ENCODE measurements at places on chromosomes 3 and 15. TPM values are rescaled to one million over a fixed set of nuclear protein-coding genes. Genes with fewer than 3 reads are reported as not detected.

Gene KBTBD13
- total RNA-seq, result not detected

Gene KNG1
- not detected for total RNA-seq

Gene HTR3E
- not detected for total RNA-seq

Gene MB21D2
- total RNA-seq, result 3.2 TPM

Gene SPPL2A
- total RNA-seq, result 47.7 TPM

Gene SCG5
- 1.2 TPM for total RNA-seq

Gene THBS1
- total RNA-seq, result 1.1 TPM

Gene GP9
- total RNA-seq, result not detected

Gene GNAT1
- 0.11 TPM for total RNA-seq

Gene ROBO2
- total RNA-seq, result not detected

Gene C3orf52
- 2.0 TPM for total RNA-seq

Gene CLSTN2
- total RNA-seq, result not detected

GRCh38 chr15:80580536-80581260, 114.4 kb upstream of the ABHD17C start:
- H3K4me1 ChIP-seq, result peaks cover 2% of the 10 kb centered on the region
- H3K27ac ChIP-seq, result no peak overlapping the region
- DNase-seq, result no peak
- no peaks in the 10 kb centered on the region for H3K36me3 ChIP-seq
- peaks cover 3% of the 10 kb centered on the region for H3K27me3 ChIP-seq

GRCh38 chr3:50258029-50258680, 10.8 kb upstream of the SEMA3B start:
- H3K27ac ChIP-seq, result no peak overlapping the region
- H3K4me1 ChIP-seq, result peaks cover 5% of the 10 kb centered on the region
- H3K27me3 ChIP-seq, result no peaks in the 10 kb centered on the region
- no peak for DNase-seq
- H3K4me3 ChIP-seq, result no peak overlapping the region
- peaks cover 27% of the 10 kb centered on the region for H3K36me3 ChIP-seq

DNA sequence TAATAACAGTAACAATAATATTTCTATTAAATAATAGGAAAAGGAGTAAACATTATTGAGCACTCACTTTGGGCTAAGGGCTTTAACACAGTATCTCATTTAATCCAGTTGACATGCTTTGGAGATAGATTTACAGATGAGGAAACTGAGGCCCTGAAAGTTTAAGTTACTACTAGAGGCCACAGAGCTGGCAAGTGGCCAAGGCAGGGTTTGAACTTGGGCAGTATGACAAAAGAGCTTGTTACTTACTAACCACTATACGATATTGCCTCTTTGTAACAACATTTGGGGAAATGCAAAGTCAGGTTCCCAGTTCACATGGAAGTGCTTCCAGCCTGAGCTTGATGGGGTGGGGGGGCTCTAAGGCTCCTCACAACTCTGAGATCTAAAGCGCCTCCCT, 149.1 kb upstream of the LMCD1 start:
- H3K27me3 ChIP-seq, result no peaks in the 10 kb centered on the region
- no peak overlapping the region for H3K27ac ChIP-seq
- no peak overlapping the region for H3K4me3 ChIP-seq
- H3K36me3 ChIP-seq, result peaks cover 1% of the 10 kb centered on the region
- DNase-seq, result no peak
- H3K4me1 ChIP-seq, result peaks cover 32% of the 10 kb centered on the region

- DNase-seq, result no peak
- no peaks in the 10 kb centered on the region for H3K36me3 ChIP-seq
- H3K27ac ChIP-seq, result no peak overlapping the region
- no peak overlapping the region for H3K4me3 ChIP-seq
- peaks cover 5% of the 10 kb centered on the region for H3K27me3 ChIP-seq
Measured at GRCh38 chr3:123733805-123734526, 149.1 kb upstream of the HACD2 start.

DNA sequence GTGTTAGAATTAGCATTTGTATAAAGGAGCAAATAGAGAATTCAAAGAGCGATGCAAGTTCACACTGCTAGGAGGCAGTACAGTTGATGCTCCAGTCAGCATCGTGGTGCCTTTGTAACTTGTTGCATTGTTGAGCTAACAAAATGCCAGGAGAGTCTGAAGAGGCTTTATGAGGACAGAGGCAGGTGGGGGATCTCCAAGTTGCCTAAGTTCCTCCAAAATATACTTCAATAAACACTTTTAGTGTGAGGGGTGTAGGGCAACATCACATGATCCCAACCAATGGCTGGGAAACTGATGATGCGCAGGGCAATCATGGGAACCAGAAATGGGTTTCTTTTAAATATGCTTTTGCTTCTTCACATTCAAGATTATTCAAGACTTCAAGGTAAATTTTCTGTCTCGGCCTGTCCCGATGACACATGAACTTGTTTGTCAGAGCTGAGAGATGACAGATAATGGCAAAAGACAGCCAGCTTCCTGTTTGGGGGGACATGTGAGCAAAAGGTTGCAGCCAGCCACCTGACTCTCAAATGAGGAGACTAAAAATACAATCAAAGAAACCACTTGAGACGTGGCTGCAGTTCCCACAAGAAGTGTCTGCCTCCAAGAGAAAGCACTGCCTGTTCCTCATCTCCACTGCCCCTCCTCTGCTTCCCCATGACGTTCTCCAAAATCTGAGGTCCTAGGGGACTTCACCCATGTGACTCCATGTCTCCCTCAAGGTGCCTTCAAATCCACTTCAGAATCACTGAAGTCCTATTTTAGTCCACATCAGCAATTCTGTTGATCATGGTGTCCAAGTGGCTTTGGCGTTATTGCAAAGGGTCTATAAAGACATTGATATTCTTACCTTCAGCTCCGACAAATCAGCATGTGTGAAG, 39.3 kb downstream of the KLHL6 start:
- H3K36me3 ChIP-seq, result peaks cover 37% of the 10 kb centered on the region
- H3K4me1 ChIP-seq, result peaks cover 71% of the 10 kb centered on the region
- peak; percentile 77 for DNase-seq
- no peak overlapping the region for H3K4me3 ChIP-seq
- peak overlapping the region; percentile 92 for H3K27ac ChIP-seq

GRCh38 chr15:101124731-101125451, 127.0 kb downstream of the CHSY1 start:
- peaks cover 62% of the 10 kb centered on the region for H3K4me1 ChIP-seq
- no peak overlapping the region for H3K4me3 ChIP-seq
- no peak for DNase-seq

- H3K4me1 ChIP-seq, result peaks cover 20% of the 10 kb centered on the region
- H3K27me3 ChIP-seq, result no peaks in the 10 kb centered on the region
- H3K27ac ChIP-seq, result peak overlapping the region; percentile 49
Measured at GRCh38 chr3:158802409-158803268, 785 bp downstream of the MFSD1 start.

DNA sequence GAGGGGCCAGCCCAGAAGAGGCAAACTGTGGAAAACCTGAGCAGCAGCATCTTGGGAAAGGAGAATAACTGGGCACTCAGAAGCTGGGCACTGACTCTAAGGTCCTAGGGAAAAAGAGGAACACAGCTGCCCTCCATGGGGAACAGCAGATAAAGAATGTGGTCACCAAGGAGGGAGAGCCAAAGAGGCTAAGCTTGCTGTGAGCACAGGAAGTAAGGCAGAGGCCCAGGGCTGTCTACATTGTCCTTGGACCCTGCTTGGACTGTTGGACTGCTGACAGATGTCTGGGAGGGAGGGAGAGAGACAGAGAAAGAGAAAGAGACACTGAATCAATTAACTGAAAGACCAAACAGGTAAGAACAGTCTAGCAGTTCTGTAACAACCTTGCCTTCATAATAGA, 4.5 kb upstream of the MNS1 start:
- H3K27me3 ChIP-seq, result peaks cover 15% of the 10 kb centered on the region
- H3K4me3 ChIP-seq, result no peak overlapping the region
- peaks cover 22% of the 10 kb centered on the region for H3K4me1 ChIP-seq
- DNase-seq, result no peak
- no peak overlapping the region for H3K27ac ChIP-seq

- H3K36me3 ChIP-seq, result peaks cover 14% of the 10 kb centered on the region
- H3K27ac ChIP-seq, result no peak overlapping the region
- DNase-seq, result no peak
- H3K27me3 ChIP-seq, result no peaks in the 10 kb centered on the region
- no peak overlapping the region for H3K4me3 ChIP-seq
- H3K4me1 ChIP-seq, result no peaks in the 10 kb centered on the region
Measured at GRCh38 chr3:44923632-44924456, 49.4 kb downstream of the TGM4 start.

GRCh38 chr3:131007256-131007655, 19.4 kb downstream of the ASTE1 start:
- peaks cover 13% of the 10 kb centered on the region for H3K4me1 ChIP-seq
- DNase-seq, result no peak
- H3K4me3 ChIP-seq, result no peak overlapping the region
- peaks cover 40% of the 10 kb centered on the region for H3K36me3 ChIP-seq

DNA sequence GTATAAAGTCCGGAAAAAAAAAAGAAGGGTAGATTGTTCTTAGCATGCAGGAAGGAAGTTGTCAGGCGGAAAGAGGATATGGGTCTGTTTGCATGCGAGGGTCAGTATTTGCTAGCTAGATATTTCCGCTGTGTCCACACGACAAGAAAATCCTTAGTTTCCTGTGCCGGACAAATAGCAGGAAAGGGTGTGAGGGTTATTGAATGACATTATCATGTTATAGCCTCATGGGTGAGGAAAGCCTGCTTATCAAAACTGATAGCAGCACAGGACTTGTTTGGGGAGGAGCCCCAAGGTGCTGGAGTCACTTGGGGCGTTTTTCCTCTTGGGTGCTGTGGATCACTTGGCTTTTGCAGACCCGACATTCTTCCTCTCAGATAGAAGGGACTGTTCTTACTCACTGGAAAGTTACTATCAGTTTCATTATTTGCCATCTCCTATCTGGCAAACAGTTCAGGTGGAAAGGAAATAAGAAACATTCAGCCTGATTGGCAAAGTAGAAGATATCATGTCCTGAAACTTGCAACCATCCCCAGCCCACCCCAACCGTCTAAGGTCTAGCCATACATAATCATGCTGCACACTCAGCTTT, 127.2 kb upstream of the DPH6 start:
- peaks cover 5% of the 10 kb centered on the region for H3K27me3 ChIP-seq
- H3K4me3 ChIP-seq, result no peak overlapping the region
- no peak overlapping the region for H3K27ac ChIP-seq
- no peaks in the 10 kb centered on the region for H3K36me3 ChIP-seq
- H3K4me1 ChIP-seq, result peaks cover 4% of the 10 kb centered on the region

DNA sequence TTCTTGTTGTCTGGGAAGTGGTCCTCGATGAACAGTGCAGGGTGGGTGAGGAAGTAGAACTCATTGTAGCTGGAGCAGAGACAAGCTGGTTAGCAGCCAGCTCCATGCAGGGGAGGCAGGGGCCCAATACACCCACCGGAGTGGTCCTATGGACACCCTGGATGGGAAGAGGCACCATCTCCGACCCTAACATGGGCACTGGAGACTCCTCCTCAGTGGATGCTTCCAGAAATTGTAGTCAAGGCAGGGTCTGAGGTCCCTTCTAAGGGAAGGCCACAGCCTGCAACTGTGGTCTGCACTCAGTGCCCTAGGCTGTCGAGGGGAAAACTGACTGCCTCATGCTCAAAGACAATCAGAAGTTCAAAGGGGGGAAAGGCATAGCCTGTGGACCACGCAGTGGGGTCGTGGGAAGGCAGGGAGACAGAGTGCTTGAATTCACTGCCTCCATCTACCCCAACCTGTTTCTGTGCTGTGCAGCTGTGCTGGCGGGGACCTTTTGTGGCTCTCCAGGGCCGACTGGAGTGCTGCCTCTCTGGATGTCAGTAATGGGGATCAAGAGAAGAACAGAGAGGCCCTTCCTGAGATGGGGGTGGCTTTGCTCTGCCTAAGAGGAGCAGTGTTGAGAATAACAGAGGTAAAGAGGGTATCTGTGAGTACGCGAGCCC, 41.9 kb downstream of the KY start:
- no peak overlapping the region for H3K4me3 ChIP-seq
- H3K27me3 ChIP-seq, result no peaks in the 10 kb centered on the region
- H3K36me3 ChIP-seq, result no peaks in the 10 kb centered on the region
- DNase-seq, result no peak
- H3K27ac ChIP-seq, result no peak overlapping the region

- H3K27me3 ChIP-seq, result no peaks in the 10 kb centered on the region
- no peak for DNase-seq
- H3K36me3 ChIP-seq, result no peaks in the 10 kb centered on the region
- H3K4me3 ChIP-seq, result no peak overlapping the region
- no peak overlapping the region for H3K27ac ChIP-seq
Measured at GRCh38 chr15:46442901-46443590, 808.2 kb downstream of the SQOR start.

DNA sequence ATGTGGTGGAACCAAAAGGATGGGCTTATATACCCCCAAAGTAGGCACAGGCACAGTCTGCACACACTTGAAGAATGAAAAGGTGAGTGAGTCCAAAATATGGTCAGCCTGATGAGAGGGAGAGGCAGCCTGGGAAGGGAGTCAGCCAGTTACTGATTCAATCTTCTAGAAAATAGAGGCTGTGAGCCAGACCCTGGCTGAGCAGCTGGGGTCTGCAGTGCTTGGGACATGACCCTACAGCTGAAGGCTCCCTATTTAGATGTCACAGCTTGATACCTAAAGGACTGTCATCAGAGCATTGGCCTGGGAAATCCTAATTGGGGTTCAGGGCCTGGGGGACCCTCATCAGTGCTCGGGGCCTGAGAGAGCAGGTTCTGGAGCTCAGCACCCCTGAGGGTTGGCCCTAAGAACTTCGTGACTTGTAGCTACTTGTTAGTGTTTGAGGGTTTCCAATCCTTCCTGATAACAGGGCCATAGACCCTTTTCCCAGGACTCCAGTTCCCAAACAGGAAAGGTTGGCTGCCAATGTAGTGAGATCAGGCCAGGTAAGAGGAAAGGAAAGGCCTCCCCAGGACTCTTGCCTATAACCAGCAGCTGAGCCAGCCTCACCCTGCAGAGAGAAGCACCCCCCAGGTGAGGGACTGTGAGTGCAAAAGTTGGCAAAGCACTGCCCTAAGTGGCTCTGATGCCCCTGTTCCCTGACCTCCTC, 54.7 kb upstream of the SLCO2A1 start:
- no peaks in the 10 kb centered on the region for H3K27me3 ChIP-seq
- no peak overlapping the region for H3K4me3 ChIP-seq
- no peaks in the 10 kb centered on the region for H3K36me3 ChIP-seq

DNA sequence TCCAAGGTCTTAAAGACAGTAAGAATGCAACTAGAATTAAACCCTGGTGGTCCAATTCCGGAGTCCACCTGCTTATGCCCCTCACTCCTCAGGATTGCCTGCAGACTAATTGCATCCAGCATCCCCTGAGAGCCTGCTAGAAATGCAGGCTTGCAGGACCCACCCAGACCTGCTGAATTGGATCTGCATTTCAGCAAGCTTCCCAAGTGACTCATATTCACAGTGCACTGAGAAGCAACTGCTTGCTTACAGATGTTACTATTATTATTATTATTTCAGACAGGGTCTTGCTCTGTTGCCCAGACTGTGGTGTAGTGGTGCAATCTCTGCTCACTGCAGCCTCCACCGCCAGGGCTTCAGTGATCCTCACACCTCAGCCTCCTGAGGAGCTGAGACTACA, 83.5 kb upstream of the VGLL4 start:
- H3K27ac ChIP-seq, result no peak overlapping the region
- peaks cover 3% of the 10 kb centered on the region for H3K4me1 ChIP-seq
- no peak for DNase-seq
- peaks cover 17% of the 10 kb centered on the region for H3K27me3 ChIP-seq
- H3K4me3 ChIP-seq, result no peak overlapping the region

GRCh38 chr3:114674036-114674435, 380.2 kb downstream of the TIGIT start:
- no peaks in the 10 kb centered on the region for H3K27me3 ChIP-seq
- H3K4me3 ChIP-seq, result no peak overlapping the region
- no peak overlapping the region for H3K27ac ChIP-seq
- peaks cover 2% of the 10 kb centered on the region for H3K36me3 ChIP-seq
- no peak for DNase-seq
